ENCODE measurements at places on chromosomes 6 and 20. TPM values are rescaled to one million over a fixed set of nuclear protein-coding genes. Genes with fewer than 3 reads are reported as not detected.

DNA sequence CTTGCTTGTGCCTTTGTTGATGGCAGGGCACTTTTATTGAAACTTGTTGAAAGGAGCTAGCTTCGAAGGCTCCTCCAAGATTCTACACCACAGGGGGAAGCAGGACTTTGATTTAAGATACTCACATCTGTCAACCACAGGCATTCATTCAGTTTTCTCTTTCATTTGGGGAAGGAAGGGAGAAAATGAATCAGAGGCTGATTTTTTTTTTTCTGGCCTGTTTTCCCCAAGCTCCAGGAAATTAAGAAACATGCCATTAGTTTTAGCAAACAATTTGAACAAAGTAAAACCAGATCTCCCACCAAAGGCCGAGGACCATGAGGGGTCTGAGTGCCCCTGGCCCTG, 8.7 kb upstream of the APCDD1L start:
- no peaks in the 10 kb centered on the region for H3K27me3 ChIP-seq
- no peak overlapping the region for H3K27ac ChIP-seq
- no peaks in the 10 kb centered on the region for H3K4me1 ChIP-seq
- no peaks in the 10 kb centered on the region for H3K36me3 ChIP-seq
- no peak overlapping the region for H3K4me3 ChIP-seq

DNA sequence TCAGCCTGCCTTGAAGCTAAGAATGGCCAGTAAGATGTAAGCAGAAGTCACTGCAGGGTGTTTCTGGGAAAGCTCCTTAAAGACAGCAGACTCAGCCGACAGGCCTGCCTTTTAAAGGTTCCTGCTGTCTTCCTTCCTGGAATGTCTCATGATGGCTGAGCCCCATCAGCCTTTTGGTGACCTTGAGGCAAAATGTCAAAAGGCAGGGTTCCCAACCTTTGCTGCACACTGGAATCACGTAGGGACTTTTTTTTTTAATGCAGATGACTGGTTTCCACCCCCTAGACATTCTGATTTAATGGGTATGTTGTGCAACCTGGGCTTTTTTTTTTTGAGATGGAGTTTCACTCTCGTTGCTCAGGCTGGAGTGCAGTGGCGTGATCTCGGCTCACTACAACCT, 11.6 kb downstream of the MDGA1 start:
- DNase-seq: no peak
- no peak overlapping the region for H3K27ac ChIP-seq
- no peak overlapping the region for H3K4me3 ChIP-seq

DNA sequence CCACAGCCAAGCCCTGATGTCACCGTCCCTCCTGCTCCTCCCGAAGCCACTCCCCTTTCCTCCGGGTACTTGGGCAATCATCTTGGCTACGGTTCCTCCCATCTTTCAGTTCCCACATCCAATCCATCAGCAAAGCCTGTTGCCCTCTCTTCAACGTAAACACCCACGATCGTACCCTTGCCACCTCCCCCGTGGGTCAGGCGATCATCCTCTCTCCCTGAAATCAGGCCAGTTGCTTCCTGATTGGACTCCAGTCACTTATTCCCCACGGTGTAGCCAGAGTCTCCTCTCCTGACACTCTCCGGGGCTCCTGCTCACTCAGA, 44.5 kb downstream of the SULF2 start:
- no peaks in the 10 kb centered on the region for H3K27me3 ChIP-seq
- H3K27ac ChIP-seq: no peak overlapping the region

The SAMD3 gene
- not detected for total RNA-seq

Measured in thyroid gland (tissue), 4 donors.